Neural crest cell (in vitro differentiated cells): ENCODE measurements at places on chromosomes 16 and 17. TPM values are rescaled to one million over a fixed set of nuclear protein-coding genes. Genes with fewer than 3 reads are reported as not detected.

Gene TMC8
- 0.71 and 0.79 TPM in 2 replicates for total RNA-seq

- H3K36me3 ChIP-seq: no peaks in the 10 kb centered on the region
- no peak for DNase-seq
- H3K4me1 ChIP-seq: peaks cover 12% of the 10 kb centered on the region
- no peak overlapping the region for H3K27ac ChIP-seq
Measured at GRCh38 chr17:34222722-34223497, 32.2 kb upstream of the CCL2 start.

Gene BICDL2
- total RNA-seq: not detected in 2 replicates

Gene CD300H
- total RNA-seq: not detected in 2 replicates

GRCh38 chr17:4903051-4903818, at the start of gene CHRNE:
Gene CHRNE (minus strand): TSS chr17:4903098. CDS start chr17:4903063, 35 bp downstream.
- peaks cover 3% of the 10 kb centered on the region for H3K36me3 ChIP-seq
- H3K27ac ChIP-seq: peak within 1 kb of the TSS; percentile 83
- H3K4me3 ChIP-seq: peak within 1 kb of the TSS; percentile 69

Gene SLC47A1
- 4.1 and 4.3 TPM in 2 replicates for total RNA-seq

GRCh38 chr17:67358612-67359011, 7.8 kb downstream of the PSMD12 start:
- no peaks in the 10 kb centered on the region for H3K27me3 ChIP-seq
- H3K4me3 ChIP-seq: no peak overlapping the region
- H3K36me3 ChIP-seq: peaks cover 21% of the 10 kb centered on the region
- H3K4me1 ChIP-seq: peaks cover 7% of the 10 kb centered on the region

GRCh38 chr16:81440888-81441761, 3.5 kb upstream of the CMIP start:
- H3K4me3 ChIP-seq: peak overlapping the region; percentile 31
- DNase-seq: no peak
- no peaks in the 10 kb centered on the region for H3K36me3 ChIP-seq
- peaks cover 56% of the 10 kb centered on the region for H3K27me3 ChIP-seq

DNA sequence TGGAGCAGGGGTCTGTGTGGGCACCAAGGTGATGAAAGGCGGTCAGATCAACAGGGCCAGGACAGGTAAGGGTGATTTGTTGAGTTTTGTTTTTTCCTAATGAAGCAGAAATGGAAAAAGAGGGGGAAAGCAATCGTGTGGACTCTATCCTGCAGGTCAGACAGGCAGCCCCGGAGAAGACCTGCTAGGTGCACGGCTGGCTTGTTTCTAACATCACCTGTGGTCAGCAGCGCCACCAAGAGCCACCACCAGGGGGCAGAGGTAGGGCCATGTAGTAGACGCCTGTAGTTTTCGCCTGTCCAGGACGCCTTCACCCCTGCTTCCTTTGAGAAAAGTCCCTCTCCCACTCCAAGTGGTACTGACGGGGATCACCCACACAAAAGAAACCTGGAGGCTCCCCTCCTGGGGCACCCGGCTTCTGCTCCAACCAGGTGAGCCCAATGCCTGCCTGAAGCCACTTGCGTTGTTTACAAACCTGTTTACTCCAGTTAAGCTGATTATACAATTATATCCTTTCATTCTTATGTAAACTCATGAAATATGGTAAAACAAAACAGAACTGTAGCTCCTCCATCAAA, 54.2 kb upstream of the SEC14L1 start:
- peak; percentile 92 for DNase-seq
- H3K36me3 ChIP-seq: no peaks in the 10 kb centered on the region
- H3K27ac ChIP-seq: no peak overlapping the region
- peaks cover 34% of the 10 kb centered on the region for H3K4me1 ChIP-seq
- H3K4me3 ChIP-seq: peak overlapping the region; percentile 76

GRCh38 chr17:39995438-39995837, 14.8 kb downstream of the PSMD3 start:
- no peak overlapping the region for H3K4me3 ChIP-seq
- H3K27me3 ChIP-seq: no peaks in the 10 kb centered on the region
- H3K27ac ChIP-seq: no peak overlapping the region
- H3K36me3 ChIP-seq: peaks cover 24% of the 10 kb centered on the region

DNA sequence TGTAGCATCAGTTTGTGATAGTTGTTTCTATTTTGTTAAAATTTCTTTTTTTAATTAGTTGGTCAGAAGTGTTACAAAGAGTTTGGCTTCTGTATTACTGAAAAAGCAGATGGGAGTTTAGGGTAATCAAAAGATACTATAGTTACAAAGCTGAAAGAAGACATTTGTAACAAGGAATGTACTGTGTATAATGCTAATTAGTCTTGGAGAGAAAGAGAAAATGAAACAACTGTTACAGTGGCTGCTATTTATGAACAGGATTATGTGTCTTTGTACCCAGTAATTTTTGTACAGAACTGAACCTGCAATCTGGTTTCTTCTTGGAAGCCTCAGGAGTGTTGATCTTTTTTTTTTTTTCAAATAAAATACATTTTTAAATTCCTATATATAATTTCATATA, 14.3 kb downstream of the GDPD1 start:
- H3K4me1 ChIP-seq: peaks cover 5% of the 10 kb centered on the region
- no peaks in the 10 kb centered on the region for H3K27me3 ChIP-seq
- H3K36me3 ChIP-seq: no peaks in the 10 kb centered on the region
- H3K27ac ChIP-seq: no peak overlapping the region
- H3K4me3 ChIP-seq: no peak overlapping the region
- DNase-seq: no peak

GRCh38 chr17:60901806-60902205, 224.2 kb downstream of the BCAS3 start:
- H3K4me3 ChIP-seq: no peak overlapping the region
- no peak overlapping the region for H3K27ac ChIP-seq

Gene BCAR1
- total RNA-seq: 63.8 and 64.0 TPM in 2 replicates

DNA sequence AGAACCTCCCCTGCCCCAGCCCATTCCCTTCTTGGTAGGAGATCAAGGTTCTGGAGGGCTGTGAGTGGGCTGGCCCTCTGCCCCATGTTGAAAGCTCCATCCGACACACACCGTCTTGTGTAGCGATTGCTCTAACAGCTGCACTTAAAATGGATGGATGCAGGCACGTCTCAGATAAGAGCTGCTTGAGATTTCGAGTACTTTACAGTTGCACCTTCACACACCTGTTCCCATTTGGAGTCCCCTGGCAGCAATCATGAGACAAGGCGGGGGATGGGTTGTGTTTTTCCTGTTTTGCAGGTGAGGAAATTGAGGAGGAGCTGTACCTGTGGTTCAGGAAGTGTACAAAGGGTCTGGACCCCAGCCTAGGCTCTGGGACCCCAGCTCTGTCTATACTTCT, 25.6 kb upstream of the TAC4 start:
- no peaks in the 10 kb centered on the region for H3K36me3 ChIP-seq
- no peak overlapping the region for H3K27ac ChIP-seq
- no peak for DNase-seq
- H3K4me1 ChIP-seq: peaks cover 6% of the 10 kb centered on the region

DNA sequence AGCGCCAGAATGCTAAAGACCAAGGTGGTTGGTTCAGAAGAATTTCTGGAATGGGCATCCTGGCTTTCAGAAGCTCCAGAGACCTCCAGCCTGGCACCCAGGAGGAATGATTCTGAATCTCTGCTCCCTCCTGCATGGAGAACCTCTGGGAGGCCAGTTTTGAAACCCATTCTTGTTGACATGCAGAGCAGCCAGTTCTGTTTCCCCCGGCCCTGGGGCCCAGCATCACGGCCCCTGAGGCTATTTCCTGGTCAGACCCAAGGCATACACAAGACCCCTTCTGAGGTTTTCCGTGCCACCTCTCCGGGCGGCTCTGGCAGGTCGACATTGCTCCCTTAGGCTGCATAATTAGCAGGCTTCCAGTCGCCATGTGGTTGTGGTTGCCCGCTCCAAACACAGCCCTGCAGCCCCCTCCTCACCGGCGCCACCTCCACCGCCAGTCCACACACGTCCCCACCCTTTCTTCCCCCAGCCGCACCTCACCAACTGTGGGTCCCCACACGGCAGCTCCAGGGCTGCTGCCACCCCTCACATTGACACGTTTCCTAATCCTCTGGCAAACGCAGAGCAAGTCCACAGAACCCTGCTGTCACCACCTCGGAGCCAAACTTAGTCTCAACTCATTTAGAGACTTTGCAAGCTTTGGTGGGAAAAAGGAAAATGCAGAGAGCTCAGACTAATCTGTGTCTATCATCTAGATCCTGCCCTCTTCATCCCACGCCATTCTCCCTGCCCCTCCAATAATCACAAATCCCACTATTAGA, 367.1 kb downstream of the SOX9 start:
- no peak overlapping the region for H3K4me3 ChIP-seq
- DNase-seq: no peak
- peaks cover 3% of the 10 kb centered on the region for H3K36me3 ChIP-seq
- no peaks in the 10 kb centered on the region for H3K27me3 ChIP-seq

- H3K4me3 ChIP-seq: no peak overlapping the region
- no peak overlapping the region for H3K27ac ChIP-seq
- peaks cover 21% of the 10 kb centered on the region for H3K36me3 ChIP-seq
Measured at GRCh38 chr17:59121901-59122480, 15.3 kb upstream of the TRIM37 start.

- peak overlapping the region; percentile 95 for H3K27ac ChIP-seq
- peak overlapping the region; percentile 91 for H3K4me3 ChIP-seq
- peaks cover 8% of the 10 kb centered on the region for H3K27me3 ChIP-seq
Measured at GRCh38 chr17:1999557-2000251, 25.4 kb downstream of the RTN4RL1 start.

DNA sequence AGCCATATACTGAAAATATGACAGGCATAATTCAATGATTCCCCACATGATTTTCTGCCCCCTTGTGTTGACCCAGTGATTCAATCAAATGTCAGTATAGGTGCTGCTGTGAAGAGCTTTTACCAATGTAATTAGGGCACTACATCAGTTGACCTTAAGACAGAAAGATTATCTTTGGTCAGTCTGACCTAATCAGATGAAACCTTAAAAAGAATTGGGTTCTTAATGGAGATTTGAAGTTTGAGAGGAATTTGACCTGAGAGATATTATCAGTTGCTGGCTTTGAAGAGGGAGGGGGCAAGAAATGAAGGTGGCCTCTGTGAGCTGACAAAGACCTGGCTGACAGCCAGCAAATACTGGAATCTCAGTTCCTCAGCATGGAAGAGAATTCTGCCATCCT, 358.7 kb upstream of the CA10 start:
- H3K36me3 ChIP-seq: no peaks in the 10 kb centered on the region
- no peaks in the 10 kb centered on the region for H3K4me1 ChIP-seq
- H3K27me3 ChIP-seq: no peaks in the 10 kb centered on the region
- H3K27ac ChIP-seq: no peak overlapping the region

DNA sequence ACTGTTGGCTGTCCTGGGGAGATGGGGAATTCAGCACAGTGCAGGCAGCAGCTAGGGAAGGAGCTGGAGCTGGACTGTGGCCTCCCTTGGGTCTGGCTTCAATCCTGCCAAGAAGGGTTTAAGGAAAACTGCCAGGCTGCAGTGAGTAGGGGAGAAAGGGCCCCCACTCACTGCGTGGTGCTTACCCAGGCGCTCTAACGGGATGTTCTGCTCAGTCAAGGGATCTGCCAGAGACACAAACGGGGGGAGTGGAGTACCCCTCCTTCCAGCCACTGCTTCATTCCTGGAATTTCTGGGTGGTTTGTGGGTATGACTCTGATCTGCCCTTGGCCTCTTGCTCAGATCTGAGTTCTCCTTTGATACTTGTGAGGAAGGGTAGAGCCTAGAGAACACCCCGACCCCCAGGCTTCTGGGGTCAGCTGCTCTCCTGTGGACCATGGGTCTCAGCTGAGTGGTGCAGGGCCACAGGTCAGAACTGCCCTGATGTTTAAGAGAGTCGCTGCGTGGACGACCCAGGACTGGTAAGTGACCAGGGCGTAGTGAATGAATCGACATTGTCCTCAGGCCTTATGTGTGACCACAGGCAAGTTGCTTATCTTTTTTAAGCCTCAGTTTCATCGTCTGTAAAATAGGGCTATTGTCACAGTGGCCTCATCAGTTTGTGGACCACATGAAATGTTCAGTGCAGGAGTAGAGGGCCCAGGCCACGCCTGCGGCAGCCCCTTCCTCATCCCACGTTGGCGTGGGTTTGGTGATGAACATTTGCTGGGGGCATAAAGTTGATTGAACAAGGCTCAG, 9.6 kb downstream of the CRISPLD2 start:
- H3K27me3 ChIP-seq: peaks cover 18% of the 10 kb centered on the region
- no peak for DNase-seq
- peaks cover 22% of the 10 kb centered on the region for H3K4me1 ChIP-seq
- no peak overlapping the region for H3K27ac ChIP-seq
- H3K4me3 ChIP-seq: no peak overlapping the region

Gene ATF7IP2
- total RNA-seq: 19.4 and 21.1 TPM in 2 replicates

Gene DUS1L
- total RNA-seq: 126 and 131 TPM in 2 replicates

- no peaks in the 10 kb centered on the region for H3K27me3 ChIP-seq
- no peaks in the 10 kb centered on the region for H3K36me3 ChIP-seq
- H3K27ac ChIP-seq: no peak overlapping the region
- DNase-seq: no peak
- H3K4me3 ChIP-seq: no peak overlapping the region
- H3K4me1 ChIP-seq: peaks cover 19% of the 10 kb centered on the region
Measured at GRCh38 chr16:57518520-57518919, 17.9 kb downstream of the CCDC102A start.

Gene ASIC2
- total RNA-seq: 0.12 TPM in 1 of 2 replicates, not detected in the other

DNA sequence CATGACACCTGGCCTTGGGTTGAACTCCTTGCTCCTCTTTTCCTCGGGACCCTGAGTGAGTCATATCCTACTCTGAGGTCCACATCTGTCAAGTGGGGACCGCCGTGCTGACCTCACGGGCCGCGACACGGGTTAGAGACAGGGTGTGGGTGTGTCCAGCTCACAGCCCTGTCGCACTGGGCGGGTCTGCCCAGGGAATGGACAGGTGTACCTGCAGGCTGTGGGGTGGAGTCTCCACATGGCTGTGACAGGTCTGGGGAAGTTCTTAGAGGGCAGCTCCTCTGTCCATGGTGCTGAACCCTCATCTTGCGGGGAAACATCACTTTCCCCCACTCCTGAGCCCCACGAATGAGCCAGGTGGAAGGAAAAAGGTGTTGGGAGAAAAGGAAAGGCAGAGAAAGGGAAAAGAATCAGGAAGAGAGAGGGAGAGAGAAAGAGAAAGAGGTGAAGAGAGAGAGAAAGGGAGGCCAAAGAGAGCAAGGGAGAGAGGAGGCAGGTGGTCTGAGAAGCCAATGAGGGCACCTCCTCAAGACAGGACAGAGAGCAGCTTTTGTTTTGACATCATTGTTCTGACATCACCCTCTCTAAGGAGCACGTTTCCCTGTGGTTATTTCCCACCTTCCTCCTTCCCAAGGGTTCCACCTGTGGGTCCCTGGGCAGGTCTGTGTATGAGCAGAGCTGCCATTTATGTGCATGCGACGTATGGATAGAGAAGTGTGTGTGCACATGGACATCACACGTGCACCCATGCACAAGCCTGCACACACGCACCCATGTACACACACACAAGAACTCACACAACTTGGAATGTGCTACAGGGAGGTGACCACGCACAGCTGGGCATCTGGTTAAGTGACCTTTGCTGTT, 32.6 kb upstream of the CBFA2T3 start:
- no peak for DNase-seq
- H3K36me3 ChIP-seq: no peaks in the 10 kb centered on the region
- H3K27ac ChIP-seq: no peak overlapping the region
- H3K4me3 ChIP-seq: no peak overlapping the region
- H3K4me1 ChIP-seq: no peaks in the 10 kb centered on the region
- peaks cover 31% of the 10 kb centered on the region for H3K27me3 ChIP-seq

Gene DPEP3
- not detected in 2 replicates for total RNA-seq

Gene ERN2
- total RNA-seq: 0.59 TPM in 1 of 2 replicates, not detected in the other
